ENCODE measurements at places on chromosomes 11 and 22. TPM values are rescaled to one million over a fixed set of nuclear protein-coding genes. Genes with fewer than 3 reads are reported as not detected.

The OR4A47 gene
- not detected for total RNA-seq

The APOBEC3H gene
- total RNA-seq: 0.87 TPM

The GRAP2 gene
- not detected for total RNA-seq

- DNase-seq: no peak
These were observed 52.0 kb downstream of the AMBRA1 start for GRCh38 chr11:46541593-46542371.

DNA sequence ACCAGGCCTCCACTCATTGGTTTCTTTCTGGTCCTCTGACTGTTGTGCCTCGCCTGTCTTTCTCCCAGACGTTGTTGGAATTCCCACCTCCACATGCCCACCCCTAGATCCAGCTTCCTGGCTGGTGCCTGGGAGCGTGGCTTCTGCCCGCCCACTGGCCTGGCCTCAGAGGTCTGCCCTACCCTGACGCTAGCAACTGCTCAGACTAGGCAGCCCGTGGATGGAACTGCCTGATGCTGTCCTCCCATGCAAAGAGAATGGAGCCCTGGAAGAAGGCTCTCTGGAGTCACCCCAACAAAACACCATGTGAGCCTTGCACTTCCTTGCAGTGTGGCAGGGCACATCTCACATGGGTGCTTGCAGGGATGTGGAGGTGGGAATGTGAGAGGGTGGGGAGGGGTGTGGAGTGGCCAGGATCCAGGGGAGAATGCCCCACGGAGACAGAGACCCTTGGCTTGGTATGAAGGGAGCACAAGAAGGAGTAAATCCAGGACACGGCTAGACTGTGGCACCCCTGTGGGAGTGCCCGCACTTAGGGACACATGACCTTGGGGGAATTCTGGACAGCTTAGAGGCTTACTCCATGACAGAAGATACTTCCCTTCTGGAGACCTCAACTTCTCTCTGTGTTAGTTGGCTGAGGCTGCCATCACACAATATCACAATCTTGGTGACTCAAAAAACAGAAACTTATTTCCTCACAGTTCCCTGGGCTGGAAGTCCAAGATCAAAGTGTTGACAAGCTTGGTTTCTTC is 22.5 kb upstream of the ADA2 start:
- DNase-seq: no peak

GRCh38 chr11:63567044-63567840 is 4.1 kb upstream of the PLAAT2 start:
- DNase-seq: peak; percentile 100

- DNase-seq: no peak
These were observed 7.8 kb downstream of the RPS6KA4 start for GRCh38 chr11:64366751-64367150.
